ENCODE measurements at places on chromosomes 3 and 15.

- DNase-seq = no peak
Measured at GRCh38 chr3:103025880-103026279, 591.1 kb downstream of the ZPLD1 start.

GRCh38 chr3:111848283-111848682, 10.8 kb upstream of the PHLDB2 start:
- DNase-seq = no peak

GRCh38 chr15:28098766-28099554, at the start of gene OCA2:
Gene OCA2, minus strand, starts transcription at chr15:28099315. Its CDS starts 17,441 bp downstream, at chr15:28081874.
- peak; percentile 73 for DNase-seq

DNA sequence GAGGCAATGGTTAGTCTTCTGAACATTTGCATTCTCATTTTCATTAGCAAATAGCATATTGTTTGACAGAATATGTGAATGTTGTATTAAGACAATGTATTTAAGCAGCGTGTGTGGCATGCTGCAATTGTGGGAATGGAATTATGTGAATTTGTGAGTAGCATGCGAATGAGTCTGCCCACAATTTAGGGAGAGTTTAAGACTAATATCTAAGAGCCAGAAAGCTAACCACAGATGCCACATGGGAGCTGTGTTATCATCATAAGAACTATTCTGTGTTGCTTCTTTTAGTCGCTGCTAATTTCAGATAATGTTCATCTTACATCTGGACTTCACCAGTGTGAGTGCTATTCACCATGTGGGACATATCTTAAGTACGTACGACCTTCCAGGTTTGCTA, 494.5 kb downstream of the RBMS3 start:
- no peak for DNase-seq

GRCh38 chr15:95549168-95549738, 781.2 kb upstream of the NR2F2 start:
- no peak for DNase-seq

- no peak for DNase-seq
Measured at GRCh38 chr15:38297623-38298388, 45.2 kb downstream of the SPRED1 start.

DNA sequence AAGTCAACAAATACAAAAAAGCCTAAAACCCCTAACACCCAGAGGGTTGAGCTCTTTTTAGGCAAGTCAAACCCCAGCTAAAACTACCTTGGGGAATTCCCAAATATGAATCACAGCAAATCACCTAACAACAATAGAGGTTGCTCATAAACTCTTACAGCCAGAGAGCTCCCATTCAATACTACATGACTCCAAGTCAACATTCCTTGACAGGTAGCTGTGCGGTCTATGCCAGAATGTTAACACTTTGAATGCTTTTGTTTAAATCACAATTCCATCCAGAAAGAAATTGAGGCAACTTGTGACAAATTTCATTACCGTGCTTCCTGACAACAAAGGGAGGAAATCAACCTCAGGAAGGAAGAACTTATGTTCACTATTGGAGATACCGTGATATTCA, 7.5 kb upstream of the UACA start:
- DNase-seq = no peak

- no peak for DNase-seq
Measured at GRCh38 chr3:72120039-72120438, 335.1 kb upstream of the PROK2 start.

DNA sequence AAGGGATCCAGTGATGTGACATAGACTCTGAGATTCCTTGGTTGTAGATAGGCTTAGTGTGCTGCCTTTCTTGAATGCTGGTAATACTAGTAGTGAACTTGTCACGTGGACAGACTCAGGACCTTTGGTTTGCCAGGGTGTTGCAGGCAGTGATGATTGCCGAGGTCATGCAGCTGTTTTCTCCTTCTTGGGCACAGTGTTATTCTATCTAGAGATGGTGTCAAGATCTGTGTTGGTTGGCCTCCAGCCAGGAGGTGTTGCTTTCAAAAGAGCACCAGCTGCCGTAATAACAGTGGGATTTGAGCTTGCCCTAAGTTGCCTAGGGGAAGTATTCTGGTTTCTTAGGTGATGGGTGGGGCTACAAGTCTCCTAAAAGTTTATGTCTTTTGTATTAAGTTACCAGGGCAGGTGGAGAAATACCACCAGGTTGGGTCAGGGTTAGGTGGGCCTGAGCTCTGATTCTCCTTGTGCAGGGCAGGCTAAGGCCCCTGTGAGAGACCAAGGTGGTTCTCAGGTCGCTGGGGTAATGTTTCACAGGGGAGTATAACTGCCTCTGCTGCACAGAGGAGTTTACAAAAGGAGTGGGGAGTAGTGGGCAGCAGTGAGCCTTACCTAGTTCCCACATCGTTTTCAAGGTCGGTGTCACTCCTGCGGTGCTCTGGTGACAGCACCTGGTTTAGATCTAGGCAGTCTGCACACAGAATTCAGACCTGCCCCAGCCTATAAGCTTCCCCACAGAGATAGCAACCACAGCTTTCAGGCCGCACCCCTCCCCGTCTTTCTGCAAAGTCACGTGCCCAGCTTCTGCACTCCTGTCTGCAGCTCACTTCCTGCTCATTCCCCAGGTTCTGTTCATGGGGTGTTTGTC, 350.3 kb downstream of the DOCK3 start:
- no peak for DNase-seq

DNA sequence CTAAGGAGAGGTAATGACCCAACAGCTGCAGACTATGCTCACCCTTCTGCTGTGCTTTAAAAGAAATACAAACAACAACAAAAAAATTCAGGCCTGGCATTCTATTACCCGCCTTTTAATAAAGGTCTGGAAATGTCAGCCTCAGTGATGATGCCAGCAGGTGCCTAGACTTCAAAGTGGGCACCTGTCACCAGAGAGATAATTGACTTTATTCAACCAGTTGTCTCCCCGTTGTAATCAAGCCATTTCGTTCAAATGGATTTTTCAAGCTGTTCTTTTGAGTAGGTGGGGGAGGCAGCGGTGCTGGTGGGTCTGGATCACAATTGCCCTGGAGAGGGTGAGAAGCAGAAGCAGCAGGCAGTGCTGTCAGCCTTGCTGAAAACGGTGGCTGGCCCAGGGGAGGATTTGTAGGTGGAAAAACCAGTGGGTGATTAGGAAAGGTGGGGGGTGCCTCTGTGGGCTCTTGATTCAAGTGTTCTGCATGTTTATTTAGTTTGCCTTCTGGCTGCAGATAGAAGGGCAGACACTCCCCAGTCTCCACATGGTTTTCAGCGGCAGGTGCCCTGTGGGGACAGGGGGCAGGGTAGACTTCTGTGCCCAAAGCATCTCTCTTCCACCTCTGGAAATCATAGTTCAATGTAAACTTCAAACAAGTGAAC, 300.2 kb upstream of the SLCO3A1 start:
- no peak for DNase-seq

- no peak for DNase-seq
Measured at GRCh38 chr3:39404943-39405686, 1.4 kb upstream of the RPSA start.

DNA sequence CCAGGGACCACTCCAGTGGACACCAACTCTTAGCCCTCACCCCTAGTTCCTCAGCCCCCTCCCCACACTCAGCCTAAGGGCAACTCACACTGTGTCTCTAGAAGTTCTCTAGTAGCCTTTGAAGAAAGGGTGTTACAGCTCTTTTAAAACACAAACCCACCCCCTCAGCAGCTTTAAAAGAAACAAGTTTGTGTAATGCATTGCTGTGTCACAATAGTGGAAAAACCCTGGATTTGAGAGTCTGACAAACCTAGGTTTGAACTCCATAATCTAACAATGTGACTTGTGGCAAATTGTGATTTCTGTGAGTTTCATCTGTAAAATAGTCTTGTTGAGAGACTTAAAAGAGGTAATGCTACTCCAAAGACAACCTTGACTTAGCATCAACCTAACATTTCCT, 54.0 kb downstream of the PLCH1 start:
- DNase-seq = no peak

GRCh38 chr3:22474706-22475445, 723.9 kb upstream of the ZNF385D start:
- no peak for DNase-seq

DNA sequence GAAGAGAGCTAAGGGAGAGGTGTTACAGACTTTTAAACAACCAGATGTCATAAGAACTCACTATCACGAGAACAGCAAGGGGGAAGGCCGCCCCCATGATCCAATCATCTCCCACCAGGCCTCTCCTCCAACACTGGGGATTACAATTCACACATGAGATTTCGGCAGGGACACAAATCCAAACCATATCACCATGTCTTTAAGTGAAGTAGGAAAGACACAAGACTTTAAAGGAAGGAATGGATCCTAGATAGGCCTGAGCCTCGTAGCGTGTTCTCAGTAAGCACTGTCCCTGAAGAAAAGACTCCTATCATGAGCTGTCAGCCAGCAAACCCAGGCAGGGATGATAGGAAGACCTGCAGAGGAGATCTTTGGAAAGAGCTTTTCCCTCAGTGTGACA, 15.1 kb upstream of the RPS27L start:
- no peak for DNase-seq

- DNase-seq = no peak
Measured at GRCh38 chr3:122987736-122988319, 39.7 kb downstream of the SEMA5B start.

- DNase-seq = no peak
Measured at GRCh38 chr15:100686021-100686724, 83.8 kb downstream of the ASB7 start.

DNA sequence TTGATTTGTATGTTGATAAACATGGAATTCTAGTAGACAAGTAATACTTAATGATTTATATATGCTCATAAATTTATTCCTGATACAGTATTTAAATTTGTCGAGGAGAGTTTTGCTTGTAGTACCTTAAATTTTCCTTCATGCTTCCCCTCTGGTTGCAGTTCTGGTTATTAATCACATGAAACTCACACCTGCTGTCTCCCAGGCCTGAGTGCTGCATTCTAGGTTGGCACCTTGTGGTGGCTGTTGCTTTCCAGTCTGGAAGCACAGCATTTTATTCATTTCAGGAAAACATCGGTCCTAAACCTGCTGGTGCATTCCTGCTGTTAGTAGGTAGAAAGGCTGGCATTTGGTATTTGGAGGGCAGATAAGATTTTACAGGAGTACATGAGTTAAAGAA, 44.9 kb downstream of the ATP1B3 start:
- no peak for DNase-seq

DNA sequence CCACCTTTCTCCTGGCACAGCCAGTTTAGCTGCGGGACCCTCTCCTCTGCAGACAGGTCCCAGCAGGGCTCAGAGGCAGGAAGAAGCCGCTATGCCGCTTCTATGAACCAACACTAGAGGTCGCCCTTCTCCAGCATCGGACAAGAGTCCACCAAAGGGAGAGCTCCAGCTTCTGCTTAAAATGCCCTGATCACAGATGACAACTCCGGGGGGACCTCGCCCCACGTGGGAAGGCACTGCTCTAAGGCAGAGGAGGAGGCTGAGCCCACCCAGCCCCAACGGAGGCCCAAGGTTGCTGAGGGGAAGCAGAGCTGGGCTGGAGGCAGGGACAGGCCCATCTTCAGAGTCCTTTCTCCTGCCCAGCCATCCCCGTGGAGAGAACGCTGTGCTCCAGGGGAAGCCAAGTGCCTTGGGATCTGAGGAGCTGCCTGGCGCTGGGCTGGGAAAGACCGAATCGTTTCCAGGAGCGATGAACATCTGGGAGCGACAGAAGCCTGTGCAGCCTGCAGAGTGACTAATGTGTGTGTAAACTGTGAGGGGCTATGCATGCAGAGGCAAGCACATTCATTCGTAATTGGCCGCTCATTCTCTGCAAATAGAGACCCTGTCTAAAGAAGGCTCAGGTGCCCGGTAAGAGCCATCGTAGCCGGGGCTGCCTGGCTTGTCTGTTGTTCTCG, 43.5 kb upstream of the BDH1 start:
- DNase-seq = peak; percentile 80

GRCh38 chr15:88161636-88162035, 94.9 kb downstream of the NTRK3 start:
- no peak for DNase-seq

DNA sequence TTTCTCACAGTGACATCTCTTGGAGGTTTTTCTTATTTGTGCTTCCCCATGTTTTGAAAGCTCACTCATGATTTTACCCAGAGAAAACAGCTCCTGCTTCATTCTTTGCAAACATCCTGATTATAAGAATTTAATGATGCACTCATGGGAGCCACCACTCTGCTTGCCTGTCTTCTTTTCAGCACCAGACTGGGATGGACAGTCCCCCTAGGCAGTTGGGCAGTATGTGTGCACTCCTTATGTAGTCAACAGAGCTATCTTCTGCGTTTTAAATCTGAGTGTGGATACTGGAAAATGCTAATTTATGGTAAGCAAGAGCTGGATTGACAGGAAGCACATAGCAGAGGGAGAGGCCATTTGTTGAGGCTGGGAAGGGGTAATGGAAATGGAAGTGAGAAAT, 276.1 kb downstream of the AGBL1 start:
- no peak for DNase-seq

GRCh38 chr15:69559440-69560190, 107.0 kb downstream of the RPLP1 start:
- DNase-seq = no peak

- DNase-seq = no peak
Measured at GRCh38 chr3:99907959-99908544, 90.4 kb downstream of the CMSS1 start.

- no peak for DNase-seq
Measured at GRCh38 chr15:99031688-99032282, 24.2 kb upstream of the PGPEP1L start.

DNA sequence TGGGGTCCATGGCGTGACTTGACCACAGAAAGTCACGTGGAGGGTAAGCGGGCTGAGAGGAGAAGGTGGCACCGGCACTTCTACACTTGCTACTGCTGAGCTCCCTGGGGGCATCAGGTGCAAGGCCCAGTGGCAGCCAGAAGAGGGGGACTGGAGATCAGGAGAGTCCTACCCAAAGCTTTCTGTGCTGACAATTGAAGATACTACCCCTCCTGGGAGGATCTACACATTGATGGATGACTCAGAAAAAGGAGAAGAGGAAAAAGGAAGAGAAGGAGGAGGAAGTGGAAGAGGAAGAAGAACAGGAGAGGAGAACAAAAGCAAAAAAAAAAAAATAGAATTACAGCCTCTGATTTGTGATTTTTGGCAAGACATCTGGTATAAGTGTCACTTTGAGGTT, 41.2 kb downstream of the MYO5C start:
- no peak for DNase-seq

DNA sequence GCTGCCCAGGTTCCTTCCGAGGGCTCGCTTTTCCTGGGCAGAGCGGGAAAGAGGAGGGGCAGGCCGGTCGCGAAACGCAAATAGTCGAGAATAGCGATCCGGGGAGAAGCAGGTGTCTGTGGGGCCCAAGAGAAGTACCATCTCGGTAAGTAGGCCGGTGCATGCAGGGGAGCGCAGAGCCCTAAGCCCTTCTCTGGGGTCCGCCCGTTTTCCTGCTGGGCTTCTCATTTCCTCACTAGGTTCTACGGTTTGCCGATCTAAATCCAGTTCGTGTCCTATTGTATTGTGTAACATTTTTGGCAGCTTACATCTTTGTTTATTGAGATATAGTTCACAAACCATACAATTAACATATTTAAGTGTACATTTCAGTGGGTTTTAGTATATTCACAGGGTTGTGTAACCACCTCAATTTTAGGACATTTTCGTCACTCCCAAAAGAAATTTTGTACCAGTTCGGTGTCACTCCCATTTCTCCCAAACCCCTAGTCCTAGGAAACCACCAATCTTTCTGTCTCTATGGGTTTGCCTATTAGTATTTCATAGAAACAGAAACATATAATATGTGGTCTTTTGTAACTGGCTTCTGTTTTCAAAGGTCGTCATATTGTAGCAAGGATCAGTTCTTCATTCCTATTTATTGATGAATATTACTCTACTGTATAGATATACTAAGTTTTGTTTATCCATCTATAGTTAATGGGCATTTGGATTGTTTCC, 6.8 kb upstream of the TRIM69 start:
- DNase-seq = no peak
